ENCODE measurements at places on chromosomes 4 and X.

DNA sequence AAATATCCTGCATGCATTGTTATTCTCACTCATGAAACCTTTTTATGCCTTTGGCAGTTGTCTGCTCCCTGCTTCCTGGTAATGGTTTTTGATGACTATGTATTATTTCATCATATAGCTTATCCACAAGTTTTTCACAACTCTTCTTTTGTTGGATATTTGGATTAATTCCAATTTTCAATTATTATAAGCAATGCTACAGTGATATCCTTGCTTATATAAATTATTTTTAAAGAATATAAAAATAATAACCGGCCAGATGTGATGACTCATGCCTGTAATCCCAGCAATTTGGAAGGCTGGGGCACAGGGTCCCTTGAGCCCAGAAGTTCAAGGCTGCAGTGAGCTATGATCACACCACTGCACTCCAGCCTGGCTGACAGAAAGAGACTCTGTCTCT is 47.0 kb downstream of the ASIC5 start:
- no peak for DNase-seq

DNA sequence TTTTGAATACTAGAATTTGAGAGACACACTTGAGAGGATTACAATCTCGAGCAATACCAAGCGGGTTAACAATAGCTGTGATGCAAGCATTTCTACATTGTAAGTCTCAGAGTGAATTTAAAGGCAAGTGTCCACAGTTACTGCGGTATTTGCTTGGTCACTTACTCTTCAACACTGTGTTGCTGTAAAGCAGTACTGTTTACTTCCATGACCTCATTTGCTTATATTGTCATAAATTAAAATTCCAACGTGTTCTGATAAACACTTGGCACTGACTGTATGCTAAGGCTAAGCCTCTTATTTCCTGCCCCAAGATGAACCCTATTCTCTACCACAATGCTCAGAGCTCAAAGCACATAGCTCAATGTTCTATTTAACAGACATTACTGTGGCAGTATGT is 11.1 kb downstream of the EXOC1L start:
- DNase-seq: no peak

DNA sequence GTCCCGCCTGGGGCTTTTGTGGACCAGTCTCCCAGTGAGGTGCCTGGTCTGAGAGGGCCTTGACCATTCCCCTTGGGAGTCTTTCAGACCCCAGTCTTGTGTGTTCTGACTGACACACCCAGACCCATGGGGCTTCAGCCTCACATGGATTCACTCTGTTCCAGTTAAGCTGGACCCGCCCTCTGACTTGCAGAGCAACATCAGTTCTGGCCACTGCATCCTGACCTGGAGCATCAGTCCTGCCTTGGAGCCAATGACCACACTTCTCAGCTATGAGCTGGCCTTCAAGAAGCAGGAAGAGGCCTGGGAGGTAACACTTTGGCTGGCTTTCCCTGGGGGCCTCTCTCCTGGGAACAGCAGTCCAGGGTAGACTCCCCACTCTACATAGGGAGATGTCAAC is 6.8 kb downstream of the IL9R start:
- no peak for DNase-seq

DNA sequence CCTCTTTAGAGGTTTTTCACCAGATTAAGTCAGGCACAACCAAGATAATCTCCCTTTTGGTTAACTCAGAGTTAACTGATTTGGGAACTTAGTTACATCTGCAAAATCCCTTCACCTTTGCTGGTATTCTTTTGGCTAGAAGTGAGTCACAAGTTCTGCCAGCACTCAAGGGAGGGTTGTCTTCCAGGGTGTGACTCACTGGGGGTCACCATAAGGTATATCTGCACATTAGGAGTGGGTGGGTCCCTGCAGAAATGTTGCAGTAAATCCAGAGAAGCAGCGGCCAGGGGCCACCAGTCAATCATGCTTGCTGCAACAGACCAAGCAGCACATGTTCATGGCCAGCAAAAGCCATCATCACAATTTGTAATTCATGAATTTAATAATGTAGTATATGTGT is 59.8 kb upstream of the MAML3 start:
- no peak for DNase-seq

- no peak for DNase-seq
Observed at GRCh38 chr4:41791557-41791956, 43.0 kb upstream of the PHOX2B start.

DNA sequence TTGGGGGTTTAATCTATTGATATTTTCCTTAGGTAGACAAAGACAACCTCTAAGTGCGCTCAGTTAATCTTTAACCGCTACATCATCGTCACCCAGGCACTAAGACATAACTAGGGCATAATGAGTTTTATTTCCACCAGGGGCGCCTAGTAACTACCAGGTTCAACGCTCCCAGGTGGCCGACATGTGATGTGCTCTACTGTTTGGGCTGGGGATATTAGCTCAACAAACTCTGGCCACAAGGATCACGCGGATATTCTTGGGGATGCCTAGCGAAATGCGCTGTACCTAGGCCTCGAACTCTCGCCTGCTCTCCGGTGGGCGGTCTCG is 915 bp upstream of the RAB33B start:
- peak; percentile 29 for DNase-seq

DNA sequence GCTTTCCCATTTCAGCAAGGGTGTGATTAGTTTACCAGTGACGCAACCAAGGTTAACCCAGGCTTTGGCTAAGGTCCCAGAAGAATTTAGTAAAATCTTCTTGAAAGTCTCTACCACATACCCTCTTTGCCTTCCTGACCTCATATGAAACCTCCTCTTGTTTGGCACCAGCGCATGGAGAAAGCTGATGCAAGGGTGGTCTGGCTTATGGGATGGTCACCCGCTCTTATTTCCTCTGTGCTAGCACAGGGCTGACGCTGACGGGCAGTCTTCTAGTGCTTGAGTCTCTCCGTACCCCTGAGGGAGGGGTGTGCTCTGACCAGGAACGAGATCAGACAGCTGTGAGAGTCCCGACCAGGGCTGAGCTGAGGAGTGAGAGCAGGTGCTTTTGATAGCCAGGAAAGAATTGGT is 137.6 kb downstream of the TENM3 start:
- DNase-seq: no peak

DNA sequence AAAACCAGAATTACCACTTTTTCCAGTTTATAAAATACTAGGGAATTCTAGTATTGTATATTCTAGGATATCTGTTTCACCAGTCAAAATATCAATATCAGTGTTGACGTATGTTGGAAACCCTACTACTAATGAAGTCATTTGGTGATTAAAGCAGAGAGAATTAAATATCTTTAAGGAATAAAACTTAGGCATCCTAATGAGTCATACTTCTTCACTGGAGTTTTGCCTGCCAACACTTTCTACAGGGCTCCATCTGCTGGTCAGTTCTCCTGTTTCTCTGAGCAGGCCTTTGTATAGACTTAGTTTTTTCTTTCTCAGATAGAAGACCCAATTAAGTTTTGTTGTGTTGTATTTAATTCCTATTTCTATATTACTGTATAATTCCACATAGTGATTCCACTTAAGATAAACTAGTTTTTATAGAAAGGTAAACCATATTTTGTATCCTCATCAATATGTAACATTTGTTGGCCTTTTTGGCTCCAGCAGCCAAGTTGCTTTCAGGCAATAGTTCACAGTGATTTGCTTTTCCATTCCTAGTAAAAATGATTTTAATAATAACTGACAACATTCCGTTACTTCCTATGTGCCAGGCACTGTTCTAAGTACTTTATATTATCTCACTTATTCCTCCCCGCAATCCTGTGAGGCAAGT is 3.5 kb downstream of the AP1AR start:
- DNase-seq: peak; percentile 30

GRCh38 chrX:9291629-9292028 is 173.2 kb upstream of the TBL1X start:
- DNase-seq: no peak

DNA sequence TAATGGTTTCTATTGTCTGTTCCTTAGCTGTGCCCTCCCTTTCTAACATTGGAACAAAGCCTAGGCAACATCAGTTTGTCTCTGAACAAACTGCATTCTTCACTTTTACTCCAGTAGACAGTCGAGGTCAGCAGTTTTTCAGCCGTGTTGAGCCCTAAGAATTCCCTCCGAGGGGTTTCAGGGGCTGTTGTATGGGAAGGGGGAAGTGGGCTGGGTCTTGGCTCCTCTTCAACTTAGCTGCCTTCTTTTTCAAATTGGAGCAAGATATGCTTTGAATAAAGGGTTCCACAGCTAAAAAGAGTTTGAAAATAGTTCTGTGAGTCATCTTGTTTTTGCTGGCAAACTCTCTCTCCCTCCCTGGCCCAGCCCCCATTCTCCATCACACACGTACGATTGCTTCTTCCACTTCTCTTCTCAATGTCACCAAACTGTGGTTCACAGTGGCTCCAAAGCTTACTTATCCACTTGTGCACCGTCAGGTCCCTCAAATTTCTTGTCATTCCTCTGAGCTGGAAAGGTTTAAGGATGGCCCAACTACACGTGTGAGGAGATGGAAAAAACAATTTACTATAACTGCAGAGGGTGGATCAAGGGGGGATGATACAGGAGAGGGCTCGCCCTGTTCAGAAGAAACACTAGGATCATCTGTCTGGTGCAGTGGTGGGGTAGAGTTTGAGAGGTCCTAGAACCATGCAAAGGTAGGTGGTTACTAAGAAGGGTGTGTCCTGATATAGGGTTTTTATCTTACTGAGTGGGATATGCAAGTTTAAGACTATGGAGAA is 9.2 kb upstream of the MAML3 start:
- no peak for DNase-seq

DNA sequence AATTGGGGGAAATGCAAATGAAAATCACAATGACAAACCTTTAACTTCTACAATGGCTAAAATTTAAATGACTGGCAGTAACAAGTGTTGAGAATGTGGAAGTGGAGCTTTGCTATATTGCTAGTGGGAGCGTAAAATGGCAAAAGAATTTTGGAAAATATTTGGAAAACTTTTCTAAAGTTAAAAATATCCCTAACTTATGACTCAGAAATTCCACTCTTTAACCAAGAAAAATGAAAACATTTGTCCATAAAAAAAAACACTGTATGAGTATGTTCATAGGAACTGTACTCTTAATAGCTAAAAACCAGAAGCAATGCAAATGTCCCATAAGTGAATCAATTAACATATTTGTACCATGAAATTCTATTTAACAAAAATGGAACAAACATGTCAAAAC is 3.6 kb downstream of the TBCK start:
- no peak for DNase-seq

DNA sequence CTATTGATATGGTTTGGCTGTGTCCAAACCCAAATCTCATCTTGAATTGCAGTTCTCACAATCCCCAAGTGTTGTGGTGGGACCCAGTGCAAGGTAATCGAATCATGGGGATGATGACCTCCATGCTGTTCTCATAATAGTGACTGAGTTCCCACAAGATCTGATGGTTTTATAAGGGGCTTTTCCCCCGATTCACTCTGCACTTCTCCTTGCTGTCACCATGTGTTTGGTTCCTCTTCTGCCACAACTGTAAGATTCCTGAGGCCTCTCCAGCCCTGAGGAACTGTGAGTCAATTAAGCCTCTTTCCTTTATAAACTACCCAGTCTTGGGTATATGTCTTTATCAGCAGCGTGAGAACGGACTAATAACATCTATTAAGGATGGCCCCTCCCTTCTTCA is 68.8 kb downstream of the FBXW7 start:
- DNase-seq: no peak

DNA sequence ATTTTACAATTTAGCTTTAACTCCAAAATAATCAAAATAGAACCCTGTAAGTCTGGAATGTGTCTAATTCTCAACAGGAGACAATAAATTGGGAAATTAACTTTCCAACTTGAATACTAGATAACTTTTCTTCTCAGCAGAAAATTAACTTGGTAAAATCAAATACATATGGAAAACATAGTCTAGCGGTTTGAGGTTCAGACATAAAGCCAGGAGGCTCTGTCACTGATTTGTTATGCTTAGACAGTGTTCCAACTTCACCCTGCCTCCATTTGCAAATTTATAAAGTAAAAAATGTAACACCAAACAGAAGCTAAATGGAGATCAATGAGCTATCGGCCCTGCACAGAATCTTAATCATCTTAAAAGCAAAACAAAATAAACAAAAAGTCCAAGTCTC is 46.3 kb downstream of the TBCK start:
- no peak for DNase-seq

DNA sequence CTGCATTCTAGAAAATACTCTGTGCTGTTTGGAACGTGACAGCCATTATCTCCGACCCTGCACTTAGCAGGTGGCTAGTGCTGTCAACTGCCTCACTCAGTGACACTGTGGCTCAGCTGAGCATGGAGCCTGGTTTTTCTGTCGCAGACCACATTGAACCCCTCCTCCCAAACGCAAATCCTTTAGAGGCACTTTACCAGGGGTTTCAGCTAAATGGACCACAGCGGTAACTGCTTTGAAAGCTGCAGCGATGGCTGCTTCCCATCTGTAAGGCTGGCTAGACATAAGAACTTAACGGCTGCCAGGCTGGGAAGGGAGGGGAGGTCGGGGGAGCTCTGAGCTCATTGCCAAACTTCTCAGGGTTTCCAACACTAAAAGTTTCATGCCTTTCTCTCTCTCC is 8.1 kb downstream of the SLC34A2 start:
- no peak for DNase-seq
